Activated T-helper 1 cell treated with anti-CD3 and anti-CD28 coated beads, Interleukin-2, amount 50 U/mL, for 16 hours (primary cell): ENCODE measurements at places on chromosomes 5 and 9.

- no peak for DNase-seq
Measured at GRCh38 chr5:82298668-82299067, 20.5 kb upstream of the RPS23 start.

DNA sequence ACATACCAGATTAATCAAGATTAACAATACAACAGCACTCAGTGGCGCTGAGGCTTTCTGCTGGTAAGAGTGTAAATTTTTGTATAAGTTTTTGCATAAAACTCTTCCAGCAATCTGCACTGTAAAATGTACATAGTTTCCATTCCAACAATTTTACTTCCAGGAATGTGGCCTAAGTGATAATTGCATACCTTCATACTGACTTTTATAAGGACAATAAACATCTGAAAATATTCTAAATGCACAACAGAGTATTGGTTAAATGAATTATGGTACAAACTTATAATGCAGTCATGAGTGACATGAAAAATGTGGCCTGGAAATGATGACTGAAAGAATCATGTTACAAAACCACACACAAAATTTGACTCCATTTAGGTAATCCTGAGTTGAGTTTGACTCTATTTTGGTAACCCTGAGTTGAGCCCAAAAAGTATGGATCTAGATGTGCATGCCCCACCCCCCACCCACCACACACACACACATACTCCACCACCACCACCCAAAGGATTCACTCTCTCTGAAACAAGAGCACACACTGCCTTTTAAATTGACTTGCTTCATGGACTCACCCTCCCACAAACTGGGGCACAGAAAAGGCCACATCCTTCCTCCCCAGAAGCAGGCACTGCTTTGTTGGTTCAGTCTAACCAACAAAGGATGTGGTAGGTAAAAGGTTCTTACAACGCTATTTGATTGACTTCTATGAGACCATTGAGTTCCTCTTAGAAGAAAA lies 137.6 kb downstream of the SUSD1 start:
- peak; percentile 37 for DNase-seq

DNA sequence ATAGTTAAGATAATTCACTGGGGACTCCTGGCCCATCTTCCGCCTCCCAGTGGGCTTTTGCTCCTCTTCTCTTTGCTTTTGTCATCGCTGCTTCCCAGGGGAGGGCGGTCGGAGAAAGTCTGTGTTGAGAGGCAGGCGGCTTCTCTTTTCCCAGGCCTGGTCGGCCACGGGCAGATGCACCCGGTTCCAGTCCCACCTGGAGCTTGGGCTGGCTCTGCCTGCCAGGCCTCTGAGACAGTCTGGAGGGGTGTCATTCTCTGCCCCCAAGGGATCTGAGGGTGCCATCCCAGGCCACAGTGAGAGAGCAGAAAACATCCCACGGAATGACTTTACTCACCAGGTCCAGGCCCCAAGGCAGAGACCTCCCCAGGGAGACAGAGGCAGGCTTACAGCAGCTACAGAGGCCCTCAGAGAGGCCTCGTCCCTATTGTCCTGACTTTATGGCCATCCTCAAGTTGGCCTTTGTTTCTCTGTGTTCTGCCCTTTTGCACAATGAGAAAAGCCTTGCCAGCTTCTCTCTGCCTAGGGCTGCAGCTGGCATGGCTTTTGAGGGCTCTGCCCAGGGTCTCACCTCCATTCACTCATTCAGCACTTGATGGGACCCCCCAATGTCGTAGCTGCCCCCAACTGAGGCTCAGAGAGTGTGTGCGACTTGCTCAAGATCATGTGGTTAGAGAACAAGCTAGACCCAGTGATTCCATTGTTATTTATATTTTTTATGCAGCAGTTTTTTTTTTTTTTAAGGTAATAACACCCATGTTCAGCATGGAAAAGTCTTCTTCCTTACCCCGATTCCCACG lies 44.2 kb upstream of the BOD1 start:
- DNase-seq, result no peak

DNA sequence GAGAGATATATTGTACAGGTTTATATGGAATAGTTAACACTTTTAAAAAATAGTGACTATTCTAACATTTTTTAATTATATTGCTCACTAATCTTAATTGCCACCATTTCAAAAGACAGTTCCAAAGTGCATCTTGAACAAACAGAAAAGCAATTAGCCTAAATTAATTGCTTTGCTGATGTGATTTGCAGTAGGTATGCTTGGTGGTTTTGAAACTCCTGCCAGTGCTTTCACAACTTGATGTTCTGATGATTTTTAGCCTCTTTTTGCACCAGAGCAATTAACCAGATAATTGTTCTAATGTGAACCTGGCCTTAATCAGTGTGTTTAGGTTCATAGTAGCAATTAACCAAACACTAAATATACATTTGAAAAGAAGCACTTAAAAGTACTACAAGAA lies 207.6 kb downstream of the FBXL17 start:
- no peak for DNase-seq

GRCh38 chr9:79711874-79712273 lies 140.1 kb downstream of the TLE4 start:
- DNase-seq, result no peak

DNA sequence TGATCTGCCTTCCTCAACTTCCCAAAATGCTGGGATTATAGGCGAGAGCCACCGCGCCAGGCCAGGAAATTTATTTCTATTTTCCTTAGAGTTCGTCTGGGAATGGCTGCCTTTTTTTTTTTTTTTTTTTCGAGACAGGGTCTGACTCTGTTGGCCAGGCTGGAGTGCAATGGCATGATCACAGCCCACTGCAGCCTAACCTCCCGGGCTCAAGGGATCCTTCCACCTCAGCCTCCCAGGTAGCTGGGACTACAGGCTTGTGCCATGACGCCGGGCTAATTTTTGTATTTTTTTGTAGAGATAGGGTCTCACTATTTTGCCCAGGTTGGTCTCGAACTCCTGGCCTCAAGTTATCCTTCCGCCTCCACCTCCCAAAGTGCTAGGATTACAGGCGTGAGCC lies 888 bp upstream of the LAMC3 start:
- no peak for DNase-seq
